ENCODE measurements at places on chromosomes 7 and 10.

GRCh38 chr10:128462844-128463243, 336.6 kb upstream of the MKI67 start:
- DNase-seq: no peak

- DNase-seq: no peak
Measured at GRCh38 chr7:137360087-137360679, 16.6 kb upstream of the PTN start.

GRCh38 chr10:7945469-7946187, 108.9 kb upstream of the GATA3 start:
- no peak for DNase-seq

GRCh38 chr7:50207686-50208255, 96.7 kb upstream of the IKZF1 start:
- DNase-seq: no peak

GRCh38 chr7:80984619-80985018, 65.8 kb upstream of the SEMA3C start:
- DNase-seq: no peak

- peak; percentile 33 for DNase-seq
Measured at GRCh38 chr10:6061056-6061455, 1.1 kb downstream of the IL2RA start.

DNA sequence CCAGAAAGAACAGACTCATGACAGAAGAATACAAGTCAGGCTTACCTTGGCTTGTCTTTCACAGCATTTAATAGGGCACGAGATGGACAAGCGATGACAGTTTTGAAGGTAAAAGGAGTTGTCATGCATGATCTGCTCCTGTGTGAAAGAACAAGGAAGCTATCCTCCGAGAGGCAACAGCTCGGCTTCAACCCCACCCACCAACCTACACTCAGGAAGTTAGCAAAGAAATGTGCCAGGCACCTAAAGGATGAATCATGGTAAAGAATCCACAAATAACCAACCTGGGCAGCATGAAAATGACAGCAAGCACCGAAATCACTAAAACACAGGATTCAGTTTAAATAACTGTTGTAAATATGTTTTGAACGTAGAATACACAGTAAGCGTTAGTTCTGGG, 700.2 kb downstream of the TYW1 start:
- DNase-seq: no peak

GRCh38 chr7:112254156-112254555, 47.7 kb downstream of the ZNF277 start:
- DNase-seq: no peak

DNA sequence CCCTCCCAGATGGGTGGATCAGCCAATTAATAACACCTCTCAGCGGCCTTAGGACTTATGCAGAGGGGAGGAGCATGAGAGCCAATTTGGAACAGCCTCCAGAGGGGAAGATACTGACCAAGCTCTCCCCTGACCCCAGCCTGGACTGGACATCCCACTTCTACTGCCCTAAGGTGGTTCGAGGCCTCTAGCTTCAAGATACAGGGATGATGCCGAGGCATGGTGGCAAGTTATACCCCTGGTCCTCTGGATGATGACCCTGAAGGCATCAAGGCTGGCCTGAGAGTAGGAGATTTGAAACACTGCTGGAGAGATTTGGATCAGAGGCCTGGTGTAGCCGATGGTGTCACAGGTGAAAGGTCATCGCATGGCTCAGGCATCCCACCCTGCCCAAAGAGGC, 3.2 kb downstream of the CDH23 start:
- no peak for DNase-seq

GRCh38 chr7:139669106-139670061, 108.4 kb downstream of the HIPK2 start:
- peak; percentile 17 for DNase-seq

GRCh38 chr7:143049362-143049761, 2.8 kb upstream of the OR6V1 start:
- no peak for DNase-seq

GRCh38 chr10:52801947-52802346, 29.4 kb upstream of the MBL2 start:
- no peak for DNase-seq

GRCh38 chr7:155488483-155489127, 30.7 kb downstream of the EN2 start:
- DNase-seq: no peak

GRCh38 chr10:99984211-99985034, 25.3 kb downstream of the DNMBP start:
- DNase-seq: no peak

GRCh38 chr10:92517034-92517655, 56.7 kb downstream of the IDE start:
- DNase-seq: peak; percentile 70

GRCh38 chr10:58565271-58565670, 52.6 kb downstream of the BICC1 start:
- DNase-seq: no peak

DNA sequence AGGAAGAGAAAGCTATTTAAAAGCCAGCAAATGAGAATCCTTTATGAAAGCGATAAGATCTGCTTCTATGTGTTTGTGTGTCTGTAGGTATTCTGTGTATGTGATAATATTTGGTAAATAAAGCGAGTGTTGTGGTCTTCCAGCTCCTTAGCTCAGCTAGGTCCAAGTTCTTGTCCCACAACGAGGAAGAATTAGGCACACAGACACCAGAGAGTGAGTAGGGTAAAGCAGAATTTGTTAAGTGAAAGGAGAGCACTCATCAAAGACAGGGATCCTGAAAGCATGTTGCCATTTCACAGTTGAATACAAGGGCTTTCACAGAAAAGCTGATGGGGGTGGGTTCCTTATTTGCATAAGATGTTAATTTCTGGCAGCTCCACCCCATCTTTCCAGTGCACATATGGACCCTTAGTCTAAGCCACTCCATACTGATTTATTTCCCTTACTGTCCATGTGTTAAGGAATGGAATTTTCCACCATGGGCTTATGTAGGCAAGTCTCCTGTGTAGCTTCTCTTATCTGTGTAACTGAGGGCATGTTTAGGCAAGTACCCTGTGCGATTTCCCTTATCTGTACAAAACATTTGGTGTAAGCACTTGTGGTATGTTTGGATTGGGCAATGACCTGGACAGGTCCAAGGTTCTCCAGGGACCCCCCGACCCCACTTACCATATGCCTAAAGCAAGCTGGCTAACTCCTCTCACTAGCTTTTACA, 165.9 kb upstream of the VIPR2 start:
- DNase-seq: no peak

- peak; percentile 57 for DNase-seq
Measured at GRCh38 chr7:75776295-75776971, 4.4 kb upstream of the CCL26 start.

DNA sequence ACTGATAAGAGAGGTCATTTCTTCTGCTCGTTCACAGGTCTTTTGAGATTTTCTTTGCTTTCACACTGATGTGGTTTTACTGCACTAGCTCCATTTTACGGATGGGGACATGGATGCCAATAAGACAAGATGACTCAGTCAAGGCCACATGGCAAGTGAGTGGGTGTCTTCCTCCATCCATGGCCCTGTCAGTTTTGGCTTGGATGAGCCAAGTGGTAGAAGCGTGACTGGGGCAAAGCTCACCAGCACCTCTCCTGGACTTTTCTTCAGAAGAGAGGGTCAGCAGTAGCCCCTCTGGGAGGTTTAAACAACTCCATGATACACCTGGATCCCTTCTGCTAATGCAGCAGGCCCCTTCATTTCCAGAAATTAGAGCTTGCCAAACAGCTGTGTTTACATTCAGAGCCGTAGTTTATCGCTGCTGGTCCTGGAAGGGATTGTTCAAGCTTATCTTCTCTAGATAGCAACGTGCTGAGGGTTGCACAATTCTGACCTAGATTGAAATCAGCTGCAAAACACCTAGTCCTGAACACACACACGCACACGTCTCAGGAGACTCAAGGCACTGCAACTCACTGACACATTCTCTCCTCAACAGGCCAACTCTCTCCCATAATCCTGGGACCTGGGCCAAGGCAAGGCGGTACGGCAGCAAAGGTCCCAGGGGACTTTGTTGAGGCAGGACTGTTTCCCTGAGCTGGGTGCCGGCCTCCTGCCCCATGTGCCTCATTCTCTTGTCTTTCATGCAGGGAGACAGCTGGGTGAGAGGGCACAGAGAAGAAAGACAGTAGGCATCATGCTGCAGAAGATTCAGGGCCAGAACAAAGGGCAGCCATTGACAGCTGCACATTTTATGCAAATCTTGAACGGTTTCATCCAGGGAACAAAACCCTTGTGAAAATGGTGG, 14.2 kb upstream of the PDCD4 start:
- no peak for DNase-seq

DNA sequence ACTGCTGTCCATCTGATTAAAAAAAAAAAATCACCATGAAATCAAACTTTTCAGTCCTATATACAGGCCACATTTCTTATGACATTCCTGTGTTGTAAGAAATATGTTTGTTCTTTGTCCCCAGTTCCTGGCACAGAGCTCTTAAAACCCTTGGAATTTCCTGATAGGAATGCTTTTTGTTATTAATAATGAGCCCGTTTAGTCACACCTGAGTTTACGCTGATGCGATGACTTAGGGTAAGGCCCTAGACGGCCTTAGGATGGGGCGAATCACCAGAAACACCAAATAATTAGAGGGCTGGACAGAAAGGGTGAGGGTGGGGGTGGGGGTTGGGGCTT, 17.5 kb downstream of the TSPAN15 start:
- DNase-seq: no peak

GRCh38 chr7:42082144-42082543, 154.9 kb downstream of the GLI3 start:
- DNase-seq: no peak

DNA sequence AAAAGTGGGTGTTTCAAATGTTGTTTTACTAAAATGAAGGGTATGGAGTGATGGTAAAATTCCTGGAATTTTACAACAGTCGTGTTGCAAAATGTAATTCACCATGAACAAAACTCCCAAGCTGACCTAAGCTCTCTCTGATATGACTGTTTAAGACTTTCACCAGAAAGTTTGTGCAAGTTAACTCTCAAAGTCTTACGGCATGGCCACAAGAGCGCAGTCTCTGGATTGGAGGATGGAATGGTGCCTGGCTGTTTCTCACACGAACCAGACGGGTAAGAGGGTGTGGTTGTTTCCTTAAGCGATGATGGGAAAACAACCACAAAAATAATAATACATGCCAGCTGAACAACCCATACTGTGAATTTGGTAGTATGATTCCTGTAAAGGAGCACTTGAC, 662.5 kb downstream of the KCNMA1 start:
- no peak for DNase-seq

DNA sequence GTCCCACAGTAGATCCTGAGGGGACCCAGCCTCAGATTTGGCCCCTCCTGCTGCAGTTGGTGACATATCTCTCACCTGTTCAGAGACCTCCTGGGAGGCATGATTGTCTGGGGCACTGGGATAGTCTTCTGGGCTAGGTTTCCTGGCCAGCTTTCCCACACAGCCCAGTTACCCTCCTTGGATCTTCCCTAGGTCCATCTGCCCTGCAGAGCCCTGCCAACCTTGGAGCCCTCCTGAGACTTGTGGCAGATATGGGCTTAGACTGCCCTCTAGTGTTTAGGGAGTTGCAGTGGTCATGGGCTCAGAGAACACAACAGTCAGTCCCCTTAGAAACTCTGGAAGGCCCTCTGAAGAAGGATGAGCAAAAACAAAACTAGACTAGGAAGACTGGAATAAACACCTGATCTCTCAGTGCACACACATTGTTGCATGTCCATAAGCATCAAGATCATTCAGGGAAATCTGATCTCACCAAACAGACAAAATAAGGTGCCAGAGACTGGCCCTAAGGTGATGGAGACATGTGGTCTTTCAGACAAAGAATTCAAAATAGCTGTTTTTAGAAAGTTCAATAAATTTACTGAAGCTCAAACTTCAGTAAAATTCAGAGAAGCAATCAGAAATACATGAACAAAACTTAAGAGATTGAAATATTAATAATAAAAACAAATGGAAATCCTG, 324.6 kb downstream of the ATRNL1 start:
- DNase-seq: no peak

- no peak for DNase-seq
Measured at GRCh38 chr10:112168733-112169132, 14.8 kb downstream of the GPAM start.

DNA sequence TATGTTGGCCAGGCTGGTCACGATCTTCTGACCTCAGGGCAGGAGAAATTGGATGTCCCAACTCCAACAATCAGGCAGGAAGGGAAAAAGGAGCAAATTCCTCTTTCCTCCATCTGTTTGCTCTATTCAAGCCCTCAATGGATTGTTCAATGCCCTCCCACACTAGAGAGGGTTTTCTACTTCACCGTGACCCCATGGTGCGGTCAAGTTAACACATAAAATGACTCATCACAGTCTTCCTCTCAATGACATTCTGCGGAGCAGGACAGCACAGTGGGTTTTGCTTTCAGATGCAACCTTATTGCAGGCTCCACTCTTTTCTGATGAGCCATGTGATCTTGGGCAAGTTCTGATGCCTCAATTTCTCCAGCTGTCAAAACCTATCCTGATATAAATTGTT, 364.9 kb downstream of the ANKRD30A start:
- no peak for DNase-seq

DNA sequence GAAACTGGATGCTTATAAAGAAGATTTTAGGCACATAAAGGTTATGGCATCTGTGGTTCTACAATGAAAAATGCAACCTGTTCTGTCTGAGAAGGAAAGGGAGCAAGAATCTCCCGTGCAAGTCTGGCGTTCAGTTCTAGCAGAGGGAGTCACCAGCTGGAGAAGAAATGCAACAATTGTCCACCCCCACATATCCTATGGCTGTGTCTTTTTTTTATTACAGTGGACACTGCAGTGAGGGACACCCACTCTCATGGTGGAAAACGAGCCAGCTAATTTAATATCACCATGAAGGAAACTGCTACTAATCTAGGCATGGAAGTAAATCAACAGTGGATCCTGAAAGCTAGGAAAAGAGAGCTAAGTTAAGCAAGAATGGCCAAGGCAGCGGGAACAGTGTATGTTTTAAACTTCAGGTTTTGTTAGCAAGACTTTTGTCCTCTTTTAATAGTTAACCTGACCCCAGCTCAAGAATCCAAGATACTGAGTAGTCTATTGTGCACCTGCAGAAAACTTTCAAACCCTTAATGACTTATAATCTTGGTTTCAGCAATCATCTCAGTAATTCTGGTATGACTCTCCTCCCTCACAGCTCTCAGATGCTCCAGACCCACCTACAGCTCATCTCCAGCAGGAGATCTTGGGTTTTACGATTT, 149.3 kb downstream of the FGFR2 start:
- DNase-seq: no peak

DNA sequence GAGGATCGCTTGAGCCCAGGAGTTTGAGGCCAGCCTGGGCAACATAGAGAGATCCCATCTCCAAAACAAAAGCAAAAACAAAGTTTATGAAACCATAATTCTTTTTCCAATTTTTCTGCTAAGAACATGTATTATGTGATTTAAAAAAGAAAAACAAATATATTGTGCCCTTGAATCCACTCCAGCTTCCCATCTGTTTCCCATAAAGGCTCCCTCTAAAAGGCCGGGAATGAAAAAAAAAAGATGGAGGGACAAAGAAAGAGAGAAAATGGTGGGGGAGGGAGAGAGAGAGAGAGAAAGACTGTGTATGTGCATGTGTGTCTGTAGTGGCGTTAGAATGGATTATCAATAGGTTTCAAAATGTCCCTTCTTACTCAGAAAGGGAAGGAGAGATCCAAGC, 20.5 kb upstream of the GSDME start:
- DNase-seq: no peak
